ENCODE measurements at places on chromosomes 3 and 15.

GRCh38 chr15:68981941-68982340 is 32.6 kb upstream of the NOX5 start:
- DNase-seq, result no peak

- DNase-seq, result no peak
Observed at GRCh38 chr3:70992562-70993204, 590.8 kb downstream of the FOXP1 start.

DNA sequence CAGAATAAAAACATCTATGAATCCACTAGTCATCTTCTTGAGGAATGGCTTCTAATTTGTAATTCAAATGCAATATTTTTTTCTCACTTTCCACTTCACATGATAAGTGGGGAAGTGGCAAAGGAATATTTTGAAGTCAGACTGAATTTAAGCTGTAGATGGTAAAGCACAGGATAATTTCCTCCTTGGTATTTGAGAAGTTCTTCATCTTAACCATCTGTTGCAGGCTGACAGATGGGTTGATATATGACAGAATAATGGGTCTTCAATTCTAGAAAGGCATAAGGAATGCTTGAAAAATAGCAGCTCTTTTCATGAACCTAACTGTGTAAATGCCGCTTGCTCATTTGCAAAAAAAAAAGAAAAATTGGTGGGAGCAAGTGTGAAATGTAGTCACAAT is 66.5 kb upstream of the SNTN start:
- DNase-seq, result no peak

- DNase-seq, result no peak
Observed at GRCh38 chr15:48466820-48467219, 135.6 kb downstream of the DUT start.

Data from MV-4-11 (cell line).